Peyer's patch (tissue), 4 donors: ENCODE measurements at places on chromosomes 5 and 9. TPM values are rescaled to one million over a fixed set of nuclear protein-coding genes. Genes with fewer than 3 reads are reported as not detected.

Gene NTRK2
- total RNA-seq: 0.35 TPM

Gene PKN3
- 8.6 TPM for total RNA-seq

Gene PCDHGA7
- 2.5 TPM for total RNA-seq

Gene TMEM215
- not detected for total RNA-seq

Gene NSG2
- not detected for total RNA-seq

Gene FGD3
- 5.8 TPM for total RNA-seq

Gene SNX24
- 19.4 TPM for total RNA-seq

Gene MVB12B
- 19.7 TPM for total RNA-seq

Gene SLC45A2
- total RNA-seq: not detected

Gene DNAH5
- total RNA-seq: 0.54 TPM

Gene CCIN
- not detected for total RNA-seq

Gene PDE6A
- total RNA-seq: not detected

Gene GAPT
- not detected for total RNA-seq
